ENCODE measurements at places on chromosomes 12 and 14. TPM values are rescaled to one million over a fixed set of nuclear protein-coding genes. Genes with fewer than 3 reads are reported as not detected.

PAH gene
- polyA plus RNA-seq, result not detected

VAMP1 gene
- polyA plus RNA-seq, result 2.9 TPM

ERO1A gene
- 46.0 TPM for polyA plus RNA-seq

DBX2 gene
- polyA plus RNA-seq, result not detected

OR6C2 gene
- polyA plus RNA-seq, result not detected

MYL2 gene
- polyA plus RNA-seq, result 0.30 TPM

POTEG gene
- not detected for polyA plus RNA-seq

PLBD1 gene
- 2.9 TPM for polyA plus RNA-seq

KRT4 gene
- polyA plus RNA-seq, result 0.06 TPM

CLEC7A gene
- 0.03 TPM for polyA plus RNA-seq

PIANP gene
- 0.38 TPM for polyA plus RNA-seq
